ENCODE measurements at places on chromosomes 5 and 9. TPM values are rescaled to one million over a fixed set of nuclear protein-coding genes. Genes with fewer than 3 reads are reported as not detected.

DNA sequence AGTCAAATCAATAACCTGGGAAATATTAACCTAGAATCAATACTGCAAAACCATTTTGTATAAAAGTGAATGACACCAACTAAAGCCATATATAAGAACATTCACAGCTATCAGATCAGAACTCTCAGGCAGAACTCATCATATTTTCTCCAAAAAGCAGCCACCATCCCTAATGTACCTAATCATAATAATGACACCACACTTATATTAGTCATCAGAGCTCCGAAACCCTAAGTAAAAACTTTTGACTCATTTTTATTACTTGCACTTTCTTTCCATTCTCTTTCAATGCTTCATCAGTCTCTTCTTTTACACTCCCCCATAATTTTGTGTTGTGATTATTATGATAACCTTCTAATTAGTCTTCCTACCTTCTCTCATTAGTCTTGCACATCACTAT is 45.3 kb downstream of the INSL6 start:
- DNase-seq, result no peak

GRCh38 chr9:68540712-68541535 is at the start of gene TMEM252:
TSS of gene TMEM252 (minus strand) at chr9:68540883. CDS start at chr9:68540814, 69 bp downstream.
- no peak for DNase-seq

ECSCR gene
- 20.9 TPM for total RNA-seq

DNA sequence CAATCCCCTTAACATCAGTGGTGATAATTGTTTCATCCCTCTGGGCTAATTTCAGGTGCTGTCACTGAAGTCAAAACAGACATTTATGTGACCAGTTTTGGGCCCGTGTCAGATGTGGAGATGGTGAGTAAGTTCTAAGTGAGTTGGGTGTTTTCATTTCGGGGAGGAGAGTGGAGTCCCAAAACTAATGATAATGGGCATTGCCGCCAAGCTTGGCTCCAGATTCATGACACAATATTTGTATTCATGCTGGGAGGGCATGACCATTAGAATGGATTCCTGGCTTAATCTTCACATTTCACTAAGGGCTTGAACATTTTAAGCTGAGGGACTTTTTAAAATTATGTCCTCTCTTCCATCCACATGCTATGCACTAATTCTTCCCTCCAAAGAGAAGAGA is 1.4 kb downstream of the GABRA6 start:
- no peak for DNase-seq

DNA sequence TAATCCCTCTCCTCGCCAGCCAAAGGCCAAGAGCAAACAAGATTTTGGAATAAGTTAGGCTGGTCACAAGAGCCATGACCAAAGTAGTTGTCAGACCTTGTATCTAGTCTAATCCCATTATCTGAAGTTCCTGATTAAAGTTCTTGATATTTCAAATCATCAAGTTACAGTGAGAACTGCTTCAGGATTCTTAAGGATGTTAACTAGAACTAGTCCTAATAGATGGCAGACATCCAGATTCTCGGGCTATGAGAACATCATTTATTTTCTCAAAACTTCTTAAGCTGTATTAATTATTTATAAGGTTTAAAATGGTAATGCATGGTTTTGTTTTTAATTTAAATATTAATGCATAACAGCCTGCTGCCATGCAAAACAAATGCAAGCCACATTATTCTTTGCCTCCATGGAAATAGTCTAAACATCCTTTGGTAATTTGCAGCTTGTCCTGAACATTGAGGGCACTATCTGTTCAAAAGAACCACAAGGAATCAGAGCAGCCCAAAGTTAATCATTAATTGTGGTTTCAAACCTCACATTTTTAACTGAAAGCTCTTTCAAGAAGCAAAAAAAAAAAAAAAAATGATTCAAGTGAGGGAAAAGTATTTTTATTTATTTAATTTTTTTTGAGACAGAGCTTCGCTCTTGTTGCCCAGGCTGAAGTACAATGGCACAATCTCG is 95.1 kb downstream of the TTC39B start:
- no peak for DNase-seq
